ENCODE measurements at places on chromosomes 1 and 21.
A peak's percentile ranks its signal among the peaks of the same experiment; 100 is the strongest.

DNA sequence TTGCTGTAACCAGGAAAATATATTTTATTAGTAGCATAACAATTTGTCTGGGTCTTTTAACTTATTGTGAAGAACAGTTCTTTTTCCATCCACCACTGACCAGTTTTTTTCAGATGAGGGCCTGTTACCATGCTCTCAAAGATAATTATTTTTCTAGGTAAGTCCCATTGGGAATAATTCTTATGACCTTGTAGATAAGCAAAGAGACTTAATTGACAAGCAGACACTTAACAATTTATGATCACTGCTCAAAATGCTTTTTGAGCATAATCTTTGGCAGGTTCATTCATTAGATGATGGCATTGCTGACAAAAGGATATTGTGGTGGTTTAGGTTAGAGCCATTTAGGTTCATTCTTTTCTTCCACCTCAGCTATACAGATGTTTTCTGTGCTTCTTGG, 6.6 kb downstream of the SNX27 start:
- DNase-seq: no peak

DNA sequence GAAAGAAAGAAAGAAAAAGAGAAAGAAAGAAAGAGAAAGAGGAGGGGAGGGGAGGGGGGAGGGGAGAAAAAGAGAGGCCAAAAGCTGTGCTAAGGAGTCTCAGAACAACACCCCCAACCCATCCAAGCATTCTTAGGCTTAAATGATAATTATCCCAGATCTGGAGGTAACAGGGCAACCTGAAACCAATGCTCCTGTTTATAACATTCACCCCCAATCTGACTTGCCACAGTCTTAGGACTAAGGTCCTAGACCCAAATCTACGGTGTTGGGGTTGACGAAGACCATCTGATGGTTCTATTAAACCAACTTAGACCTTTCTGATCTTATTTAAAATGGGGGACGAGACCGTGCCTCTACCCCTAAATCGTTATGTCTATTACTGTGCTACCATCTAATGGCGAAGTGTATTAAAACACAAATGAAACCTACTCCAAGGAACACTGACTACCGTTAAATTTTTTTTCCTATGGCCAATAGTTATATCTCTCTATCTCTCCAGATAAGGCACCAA, 119.3 kb upstream of the CDC42BPA start:
- no peak for DNase-seq

- peak; percentile 29 for DNase-seq
These were observed 60.5 kb downstream of the ERI3 start for GRCh38 chr1:44294588-44295007.

- DNase-seq: peak; percentile 18
These were observed 132.9 kb downstream of the SYF2 start for GRCh38 chr1:25099343-25099951.

- no peak for DNase-seq
These were observed 37.7 kb upstream of the LRP8 start for GRCh38 chr1:53365437-53366063.

- DNase-seq: no peak
These were observed 147.4 kb downstream of the ZNF281 start for GRCh38 chr1:200262326-200262965.

DNA sequence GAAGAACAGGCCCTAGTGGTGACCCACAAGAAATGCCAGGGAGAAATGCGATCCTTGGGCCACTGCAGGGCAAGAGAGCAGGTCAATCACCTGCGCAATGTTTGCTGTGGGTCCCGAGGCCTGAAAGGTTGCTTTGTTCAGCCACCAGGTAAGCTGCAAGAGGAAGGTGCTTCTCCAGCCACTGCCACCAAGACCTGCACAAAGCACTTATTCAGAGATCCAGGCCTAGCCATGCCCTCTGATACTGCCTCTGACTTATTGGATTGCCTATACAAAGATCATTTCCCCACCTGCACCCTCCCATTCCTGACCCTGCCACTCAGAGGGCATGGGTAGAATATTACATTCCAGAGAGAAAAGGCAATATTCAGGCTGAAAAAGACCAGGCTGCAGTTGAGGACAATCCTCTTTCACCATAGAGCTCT, 349.4 kb upstream of the NFIA start:
- DNase-seq: no peak

- DNase-seq: no peak
These were observed 188.8 kb downstream of the RERE start for GRCh38 chr1:8628606-8629005.

DNA sequence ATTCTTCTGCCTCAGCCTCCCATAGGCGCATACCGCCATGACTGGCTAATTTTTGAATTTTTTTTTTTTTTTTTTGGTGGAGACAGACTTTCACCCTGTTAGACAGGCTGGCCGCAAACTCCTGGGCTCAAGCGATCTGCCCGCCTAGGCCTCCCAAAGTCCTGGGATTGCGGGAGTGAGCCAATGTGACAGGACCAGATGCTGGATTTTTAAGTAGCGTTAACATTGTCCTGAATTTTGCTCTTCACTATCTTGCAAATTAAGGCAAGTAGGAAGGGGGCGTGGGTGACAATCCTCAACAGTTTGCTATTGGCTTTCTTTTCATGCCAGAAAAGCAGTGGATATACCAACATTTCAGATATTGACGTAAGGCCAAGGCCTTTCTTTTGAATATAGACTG, 49.7 kb upstream of the TSNAX start:
- DNase-seq: no peak

- no peak for DNase-seq
These were observed 16.5 kb upstream of the UBE2U start for GRCh38 chr1:64186898-64187280.

- DNase-seq: no peak
These were observed 116.9 kb upstream of the TIAM1 start for GRCh38 chr21:31460980-31461379.

DNA sequence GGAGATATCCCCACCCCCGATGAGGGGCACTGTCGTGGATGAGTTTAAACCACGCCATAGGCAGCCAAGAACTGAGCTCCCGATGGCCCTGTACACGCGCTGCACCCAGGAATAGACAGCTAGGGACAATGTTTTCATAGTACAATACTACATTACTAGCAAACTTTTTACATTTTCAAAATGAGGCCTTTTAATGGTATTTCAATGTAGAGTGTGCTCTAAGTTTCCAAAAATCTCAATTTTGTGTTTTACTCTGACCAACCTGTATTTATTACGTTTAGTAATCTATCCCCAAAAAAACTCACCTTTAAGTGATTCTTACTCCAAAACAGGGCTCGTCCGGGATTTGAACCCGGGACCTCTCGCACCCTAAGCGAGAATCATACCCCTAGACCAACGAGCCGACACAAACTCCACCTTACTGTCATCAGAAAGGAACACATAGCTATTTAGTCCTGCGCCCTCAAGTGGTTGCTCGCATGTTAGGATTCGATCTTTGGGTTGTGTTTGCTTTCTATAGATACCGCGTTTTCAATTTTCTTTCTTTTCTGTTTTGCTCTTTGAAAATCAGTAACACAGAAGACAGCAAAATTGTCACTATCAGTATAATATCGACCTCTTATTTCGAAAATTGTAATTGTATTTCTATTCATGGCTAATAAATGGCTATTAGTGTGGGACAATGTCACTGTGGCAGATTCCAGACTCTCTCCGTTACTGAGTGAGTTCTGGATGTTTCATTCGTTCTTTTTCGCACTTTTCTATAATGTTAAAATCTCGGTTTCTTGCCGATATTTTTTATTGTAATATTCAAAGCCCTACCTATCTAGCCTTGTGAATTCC, 6.4 kb upstream of the MPZL1 start:
- DNase-seq: peak; percentile 79

GRCh38 chr1:159880430-159880829, 18.0 kb upstream of the VSIG8 start:
- no peak for DNase-seq

- no peak for DNase-seq
These were observed 125.6 kb upstream of the LMO4 start for GRCh38 chr1:87202922-87203655.
